ENCODE measurements at places on chromosomes 6 and 20.
A peak's percentile ranks its signal among the peaks of the same experiment; 100 is the strongest.

- H3K4me1 ChIP-seq = peaks cover 22% of the 10 kb centered on the region
- H3K27me3 ChIP-seq = no peaks in the 10 kb centered on the region
- no peak overlapping the region for H3K27ac ChIP-seq
- H3K4me3 ChIP-seq = no peak overlapping the region
Measured at GRCh38 chr6:166516251-166516884, 70.1 kb downstream of the RAMACL start.

- peaks cover 74% of the 10 kb centered on the region for H3K27me3 ChIP-seq
- H3K4me3 ChIP-seq = no peak overlapping the region
- no peak for DNase-seq
- no peaks in the 10 kb centered on the region for H3K36me3 ChIP-seq
- H3K4me1 ChIP-seq = peaks cover 21% of the 10 kb centered on the region
- no peak overlapping the region for H3K27ac ChIP-seq
Measured at GRCh38 chr6:77463861-77464494, 687 bp upstream of the HTR1B start.

- no peaks in the 10 kb centered on the region for H3K36me3 ChIP-seq
- no peak overlapping the region for H3K27ac ChIP-seq
- peaks cover 11% of the 10 kb centered on the region for H3K4me1 ChIP-seq
- no peak overlapping the region for H3K4me3 ChIP-seq
- peaks cover 62% of the 10 kb centered on the region for H3K27me3 ChIP-seq
Measured at GRCh38 chr6:47303342-47303741, 6.4 kb downstream of the TNFRSF21 start.

GRCh38 chr20:64075556-64075955 lies 3.8 kb downstream of the RGS19 start:
- H3K4me1 ChIP-seq = peaks cover 27% of the 10 kb centered on the region
- H3K4me3 ChIP-seq = no peak overlapping the region
- H3K27me3 ChIP-seq = no peaks in the 10 kb centered on the region
- peaks cover 48% of the 10 kb centered on the region for H3K36me3 ChIP-seq
- H3K27ac ChIP-seq = peak overlapping the region; percentile 79
- DNase-seq = no peak

DNA sequence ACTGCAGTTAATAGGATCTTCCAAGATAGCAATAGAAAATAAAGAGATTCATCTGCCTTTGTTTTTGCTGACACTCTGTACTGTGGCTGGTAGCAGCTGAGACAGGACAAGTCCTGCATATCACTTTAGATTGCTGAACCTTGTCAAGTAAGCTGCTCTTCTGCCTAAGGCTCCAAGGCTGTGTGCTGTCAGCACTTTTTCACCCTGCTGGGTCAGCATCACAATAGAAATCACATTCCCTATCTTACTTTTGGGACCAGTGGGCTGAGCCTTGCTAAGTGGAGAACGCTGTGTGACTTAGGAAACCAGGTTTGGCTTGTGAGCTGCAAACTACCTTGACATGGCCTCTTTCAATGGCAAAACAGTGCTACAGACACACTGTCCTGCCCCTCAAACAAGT lies 263.9 kb downstream of the FRK start:
- H3K36me3 ChIP-seq = no peaks in the 10 kb centered on the region
- H3K27ac ChIP-seq = no peak overlapping the region
- H3K27me3 ChIP-seq = no peaks in the 10 kb centered on the region
- H3K4me3 ChIP-seq = no peak overlapping the region

DNA sequence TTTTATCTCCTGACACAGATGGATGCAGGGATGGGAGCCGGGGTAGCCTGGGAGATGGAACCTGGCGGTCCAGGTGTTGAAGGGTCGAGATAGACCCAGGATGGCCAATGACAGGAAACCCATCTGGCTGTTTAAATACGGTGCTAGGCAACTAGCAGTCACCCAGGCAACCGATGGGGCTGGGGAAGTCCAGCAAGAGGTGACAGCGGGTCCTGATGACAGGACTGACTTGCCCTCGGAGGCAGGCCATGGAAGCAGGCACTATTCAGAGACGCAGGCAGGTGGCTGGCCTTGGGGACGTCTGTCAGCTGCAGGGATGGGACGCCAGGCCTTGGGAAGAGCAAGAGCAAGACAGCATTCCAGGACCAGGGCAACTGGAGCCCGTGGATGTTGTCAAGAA lies 135.4 kb upstream of the RALGAPA2 start:
- no peak overlapping the region for H3K4me3 ChIP-seq
- no peaks in the 10 kb centered on the region for H3K36me3 ChIP-seq
- H3K4me1 ChIP-seq = no peaks in the 10 kb centered on the region
- H3K27ac ChIP-seq = no peak overlapping the region

DNA sequence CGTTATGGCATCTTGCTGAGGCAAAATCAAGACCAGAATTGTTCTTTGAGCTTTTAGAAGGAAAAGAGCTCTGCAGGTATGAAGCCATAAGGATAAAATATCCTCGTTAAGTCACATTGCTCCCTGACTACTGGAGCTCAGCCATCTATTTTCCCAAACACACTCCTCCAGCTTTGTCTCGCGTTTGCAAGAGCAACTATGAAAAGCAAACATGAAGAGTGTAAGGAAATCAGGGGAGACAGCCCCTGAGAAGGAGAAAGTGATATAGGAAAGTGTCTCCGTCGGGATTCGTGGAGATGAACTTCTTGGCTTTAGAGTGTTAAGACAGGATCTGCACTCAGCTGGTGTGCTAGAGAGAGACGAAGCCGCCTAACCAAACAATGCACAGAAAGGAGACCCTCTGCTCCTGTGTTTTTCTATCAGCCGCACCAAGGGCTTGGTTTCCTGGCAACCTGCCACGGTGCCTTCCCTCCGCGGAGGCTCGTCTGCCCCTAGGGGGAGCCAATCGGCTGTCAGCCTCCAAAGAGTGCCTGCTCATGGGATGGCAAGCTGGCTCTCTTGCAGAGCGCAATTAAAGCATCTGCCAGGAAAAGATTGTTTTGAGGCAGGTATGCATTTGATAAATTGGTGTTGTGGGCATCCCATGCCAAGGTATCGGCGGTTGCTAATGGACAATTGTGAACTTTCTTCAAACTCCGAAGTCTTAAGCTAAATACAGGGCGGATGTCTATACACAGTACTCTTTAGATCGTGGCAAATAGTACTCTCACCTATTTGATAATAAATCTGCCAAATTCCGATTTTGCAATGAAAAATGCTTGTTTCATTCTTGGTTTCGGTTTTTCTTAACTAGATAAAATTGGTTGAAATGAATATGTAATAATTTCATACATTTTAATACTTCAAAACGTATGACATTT lies 603.2 kb downstream of the RNF144B start:
- no peak overlapping the region for H3K4me3 ChIP-seq
- no peak overlapping the region for H3K27ac ChIP-seq
- no peaks in the 10 kb centered on the region for H3K36me3 ChIP-seq
- H3K27me3 ChIP-seq = no peaks in the 10 kb centered on the region

- H3K4me3 ChIP-seq = no peak overlapping the region
- no peaks in the 10 kb centered on the region for H3K36me3 ChIP-seq
- H3K27ac ChIP-seq = no peak overlapping the region
- no peak for DNase-seq
Measured at GRCh38 chr6:80886475-80886874, 780.0 kb downstream of the BCKDHB start.

- peak overlapping the region; percentile 68 for H3K27ac ChIP-seq
- H3K4me1 ChIP-seq = peaks cover 61% of the 10 kb centered on the region
- no peaks in the 10 kb centered on the region for H3K27me3 ChIP-seq
- H3K4me3 ChIP-seq = peak overlapping the region; percentile 37
- H3K36me3 ChIP-seq = peaks cover 95% of the 10 kb centered on the region
Measured at GRCh38 chr20:1122388-1123315, 4.2 kb downstream of the PSMF1 start.

DNA sequence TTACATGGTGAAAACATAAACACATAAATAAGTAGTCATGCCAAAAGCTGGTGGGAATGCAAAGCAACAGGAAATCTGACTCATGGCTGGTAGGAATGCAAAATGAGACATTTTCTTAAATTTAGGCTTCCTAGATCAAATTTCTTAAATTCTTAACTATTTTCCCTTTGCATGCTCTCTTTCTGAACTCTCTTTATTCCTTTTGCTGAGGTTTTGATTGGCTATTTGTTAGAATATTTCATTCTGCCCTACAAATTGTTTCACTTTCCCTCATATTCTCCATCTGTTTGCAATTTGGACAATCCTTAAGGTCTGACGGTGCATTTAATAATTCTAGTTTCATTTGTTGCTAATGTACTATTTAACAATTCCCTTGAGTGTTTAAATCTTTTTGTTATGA lies 437.5 kb upstream of the RGS17 start:
- H3K27me3 ChIP-seq = no peaks in the 10 kb centered on the region
- H3K36me3 ChIP-seq = no peaks in the 10 kb centered on the region
- H3K27ac ChIP-seq = no peak overlapping the region
- H3K4me1 ChIP-seq = no peaks in the 10 kb centered on the region
- no peak for DNase-seq

DNA sequence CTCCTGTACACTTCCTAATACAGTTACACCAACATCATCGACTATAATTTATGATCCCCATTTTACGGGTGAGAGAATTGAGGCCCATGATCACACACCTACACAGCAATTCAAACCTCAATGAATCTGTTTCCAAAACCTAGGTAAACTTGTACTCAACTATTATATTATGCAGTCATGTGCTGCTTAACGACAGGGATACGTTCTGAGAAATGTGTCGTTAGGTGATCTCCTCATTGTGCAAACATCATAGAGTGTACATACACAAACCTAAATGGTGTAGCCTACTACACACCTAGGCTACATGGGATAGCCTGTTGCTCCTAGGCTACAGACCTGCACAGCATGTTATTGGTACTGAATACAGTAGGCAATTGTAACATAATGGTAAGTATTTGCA lies 385.6 kb downstream of the ARHGAP18 start:
- no peaks in the 10 kb centered on the region for H3K36me3 ChIP-seq
- DNase-seq = no peak
- no peaks in the 10 kb centered on the region for H3K4me1 ChIP-seq
- no peak overlapping the region for H3K27ac ChIP-seq
- peaks cover 8% of the 10 kb centered on the region for H3K27me3 ChIP-seq

- H3K4me1 ChIP-seq = peaks cover 17% of the 10 kb centered on the region
- no peaks in the 10 kb centered on the region for H3K36me3 ChIP-seq
- peaks cover 28% of the 10 kb centered on the region for H3K27me3 ChIP-seq
- no peak overlapping the region for H3K27ac ChIP-seq
- H3K4me3 ChIP-seq = no peak overlapping the region
Measured at GRCh38 chr6:53937461-53937860, 142.7 kb downstream of the LRRC1 start.

- no peak for DNase-seq
- H3K4me1 ChIP-seq = no peaks in the 10 kb centered on the region
- no peaks in the 10 kb centered on the region for H3K27me3 ChIP-seq
- H3K27ac ChIP-seq = no peak overlapping the region
- H3K36me3 ChIP-seq = no peaks in the 10 kb centered on the region
Measured at GRCh38 chr6:122077603-122078002, 321.8 kb upstream of the HSF2 start.

GRCh38 chr6:87088076-87088475 lies 6.8 kb downstream of the CGA start:
- H3K27ac ChIP-seq = no peak overlapping the region
- H3K4me1 ChIP-seq = peaks cover under 1% of the 10 kb centered on the region
- H3K36me3 ChIP-seq = no peaks in the 10 kb centered on the region
- H3K27me3 ChIP-seq = peaks cover 18% of the 10 kb centered on the region
- DNase-seq = no peak
- H3K4me3 ChIP-seq = no peak overlapping the region

- no peak overlapping the region for H3K4me3 ChIP-seq
- H3K4me1 ChIP-seq = peaks cover 35% of the 10 kb centered on the region
- peak overlapping the region; percentile 24 for H3K27ac ChIP-seq
- peaks cover 56% of the 10 kb centered on the region for H3K36me3 ChIP-seq
Measured at GRCh38 chr20:51381557-51381956, 161.0 kb downstream of the NFATC2 start.

DNA sequence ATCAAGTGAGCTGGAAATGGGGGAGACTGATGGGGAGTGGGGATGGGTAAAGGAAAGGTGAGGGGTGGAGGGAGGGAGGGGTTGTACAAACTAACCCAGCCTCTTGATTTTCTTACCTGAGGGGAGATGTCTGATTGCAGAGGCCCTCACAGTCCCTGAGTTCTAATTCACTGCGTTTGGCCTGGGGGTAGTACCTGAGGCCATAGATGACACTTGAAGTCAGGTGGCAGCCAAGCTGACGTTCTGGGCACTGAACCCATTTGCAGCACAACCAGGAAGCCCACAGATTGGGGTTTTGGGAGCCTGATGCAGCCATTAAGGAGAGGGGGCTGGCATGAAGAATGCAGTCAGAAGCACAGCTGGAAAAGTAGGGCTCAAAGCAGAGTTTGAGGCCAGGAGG lies 153.8 kb upstream of the DTNBP1 start:
- no peak for DNase-seq
- no peaks in the 10 kb centered on the region for H3K36me3 ChIP-seq
- no peak overlapping the region for H3K27ac ChIP-seq
- H3K27me3 ChIP-seq = peaks cover 19% of the 10 kb centered on the region
- H3K4me3 ChIP-seq = no peak overlapping the region
- H3K4me1 ChIP-seq = peaks cover 6% of the 10 kb centered on the region

DNA sequence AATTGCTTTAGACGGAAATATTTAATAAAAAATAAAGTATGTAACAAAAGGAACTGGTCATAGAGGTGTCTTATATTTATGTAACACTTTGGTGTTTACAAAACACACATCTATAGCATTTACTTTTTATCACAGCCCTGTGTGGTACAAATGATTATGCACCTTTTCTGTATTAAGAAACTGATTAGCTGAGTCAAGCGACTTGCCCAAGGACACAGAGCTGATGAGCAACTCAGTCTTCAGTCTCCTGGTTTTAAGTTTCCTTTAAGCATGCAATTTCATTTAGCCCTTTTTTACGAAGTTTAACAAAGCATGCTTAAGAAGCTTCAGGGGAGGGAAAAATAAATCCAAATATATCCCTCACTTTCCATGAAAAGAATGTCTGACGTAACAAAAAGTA lies 2.5 kb downstream of the DCDC2 start:
- H3K27me3 ChIP-seq = peaks cover 33% of the 10 kb centered on the region
- H3K4me3 ChIP-seq = no peak overlapping the region
- no peaks in the 10 kb centered on the region for H3K36me3 ChIP-seq
- H3K27ac ChIP-seq = no peak overlapping the region

DNA sequence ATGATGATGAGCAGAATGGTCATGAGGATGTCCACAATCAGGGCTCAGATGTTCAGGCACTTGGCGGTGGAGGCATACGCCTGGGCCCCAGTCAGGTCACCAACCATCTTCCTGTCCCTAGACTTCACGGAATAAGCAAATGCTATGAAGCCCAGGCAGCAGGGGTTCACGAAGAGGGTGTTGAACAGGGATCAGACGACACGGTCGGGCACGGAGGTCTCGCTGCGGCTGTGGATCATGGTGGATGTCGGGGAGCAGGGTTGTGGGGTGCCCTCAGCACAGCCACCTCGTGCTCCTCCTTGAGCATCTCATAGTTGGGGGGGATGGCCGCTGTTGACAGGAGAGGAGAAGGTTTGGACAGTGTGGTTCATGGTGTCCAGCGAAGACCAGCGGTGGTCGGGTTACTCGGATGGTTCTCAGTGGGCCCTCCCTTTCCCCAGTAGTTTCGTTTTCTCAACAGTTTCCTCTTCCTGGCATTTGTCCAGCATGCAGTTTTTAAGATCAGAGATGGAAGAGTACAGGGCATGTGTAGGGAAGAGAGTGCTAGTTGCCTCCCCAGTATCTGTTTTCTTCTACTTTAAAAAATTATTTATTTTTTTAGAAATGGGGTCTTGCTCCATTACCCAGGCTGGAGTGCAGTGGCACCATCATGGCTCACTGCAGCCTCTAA lies 20.3 kb upstream of the SPDEF start:
- no peaks in the 10 kb centered on the region for H3K36me3 ChIP-seq
- no peaks in the 10 kb centered on the region for H3K4me1 ChIP-seq
- no peak overlapping the region for H3K4me3 ChIP-seq
- no peak overlapping the region for H3K27ac ChIP-seq
- H3K27me3 ChIP-seq = no peaks in the 10 kb centered on the region

Measured in activated T-cell treated with anti-CD3 and anti-CD28 coated beads, Interleukin-2, amount 50 U/mL, for 24 hours (primary cell).